ENCODE measurements at places on chromosomes 1 and 21. TPM values are rescaled to one million over a fixed set of nuclear protein-coding genes. Genes with fewer than 3 reads are reported as not detected.

The CYP4B1 gene
- not detected for total RNA-seq

The E2F2 gene
- 0.13 TPM for total RNA-seq

The TACSTD2 gene
- total RNA-seq: 183 TPM

The CLDN14 gene
- 2.1 TPM for total RNA-seq

The CHAF1B gene
- 3.6 TPM for total RNA-seq

The SYTL1 gene
- total RNA-seq: 40.3 TPM

The UTS2 gene
- total RNA-seq: not detected

The TRIM46 gene
- total RNA-seq: 9.1 TPM

The MRPL37 gene
- total RNA-seq: 139 TPM

The SGIP1 gene
- total RNA-seq: 6.9 TPM

The TMEM51 gene
- total RNA-seq: 82.3 TPM

The ZYG11A gene
- 0.21 TPM for total RNA-seq

The SCAF4 gene
- 13.3 TPM for total RNA-seq

The SFN gene
- 89.0 TPM for total RNA-seq

The EDARADD gene
- 4.7 TPM for total RNA-seq

The FAM131C gene
- total RNA-seq: 0.89 TPM

The CLCA1 gene
- total RNA-seq: not detected

The DNALI1 gene
- 12.9 TPM for total RNA-seq

The TNNI3K gene
- 1.4 TPM for total RNA-seq

The OR10Z1 gene
- total RNA-seq: not detected

The C1QA gene
- total RNA-seq: 0.82 TPM

The OR6N2 gene
- not detected for total RNA-seq

The C1orf226 gene
- total RNA-seq: 3.7 TPM

The SPEN gene
- total RNA-seq: 29.1 TPM

The GREM2 gene
- 0.04 TPM for total RNA-seq

The STUM gene
- not detected for total RNA-seq

The MAP10 gene
- 3.7 TPM for total RNA-seq

The ZNF678 gene
- 7.6 TPM for total RNA-seq

The DNASE2B gene
- not detected for total RNA-seq

The SPRR1B gene
- total RNA-seq: 0.63 TPM

Data from kidney epithelial cell (primary cell).